GM12878 (cell line): ENCODE measurements at places on chromosomes 3 and 15. TPM values are rescaled to one million over a fixed set of nuclear protein-coding genes. Genes with fewer than 3 reads are reported as not detected.

GRCh38 chr15:101533371-101534140 lies 44.0 kb upstream of the PCSK6 start:
- DNase-seq = no peak

DNA sequence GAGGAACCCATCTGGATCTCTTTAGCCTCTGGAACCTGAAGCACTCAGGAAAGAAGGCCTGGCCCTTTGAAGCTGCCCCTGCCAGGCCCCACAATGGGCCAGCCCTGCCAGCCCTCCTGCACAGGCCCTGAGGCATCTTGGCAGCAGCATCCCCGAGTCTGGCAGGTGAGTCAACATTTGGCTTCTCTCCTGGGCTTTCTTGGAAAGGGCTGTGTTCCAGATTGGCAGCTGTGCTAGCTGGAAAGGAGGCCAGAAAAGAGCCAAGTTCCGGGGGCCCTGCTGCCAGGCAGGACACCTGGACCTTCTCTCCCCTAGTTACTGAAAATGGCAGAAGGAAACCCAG lies 187.2 kb downstream of the SHQ1 start:
- DNase-seq = no peak

Gene RTP3
- total RNA-seq = not detected in 2 replicates

Gene SLC28A1
- not detected in 2 replicates for total RNA-seq

DNA sequence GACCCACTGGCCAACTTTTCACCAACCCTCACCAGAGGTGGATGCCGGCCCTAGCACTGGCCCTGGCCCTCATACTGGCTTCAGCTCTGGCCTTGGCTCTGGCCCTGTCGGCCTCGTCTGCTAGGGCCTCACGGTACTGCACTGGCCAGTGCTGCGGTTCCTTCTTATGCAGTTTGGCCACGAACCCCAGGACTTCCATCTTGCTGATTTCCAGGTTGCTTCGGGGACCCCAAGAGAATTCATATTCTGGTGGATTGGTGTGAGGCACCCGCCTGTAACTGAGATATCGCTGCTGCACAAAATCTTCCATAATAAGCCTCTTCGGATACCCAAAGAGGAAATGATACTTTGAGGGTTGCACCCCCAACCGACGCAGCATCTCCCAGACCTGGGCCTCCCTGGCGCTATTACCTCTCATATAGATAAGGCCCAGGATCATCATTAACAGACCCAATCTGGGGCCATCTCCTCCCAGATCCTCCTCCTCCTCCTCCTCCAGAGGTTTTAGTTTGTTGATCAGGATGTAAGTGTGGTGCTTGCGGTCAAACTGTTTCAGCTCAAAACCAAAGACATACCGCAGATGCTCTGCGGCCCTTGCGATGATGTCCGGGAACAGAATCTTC lies 883 bp downstream of the MAGEF1 start:
- peak; percentile 25 for DNase-seq

GRCh38 chr15:87209891-87210689 lies 1046.4 kb downstream of the NTRK3 start:
- DNase-seq = no peak

Gene TM6SF1
- 1.1 and 1.2 TPM in 2 replicates for total RNA-seq

Gene SPATA12
- 0.29 and 0.38 TPM in 2 replicates for total RNA-seq

- no peak for DNase-seq
Observed at GRCh38 chr15:22949074-22949547, 31.1 kb downstream of the CYFIP1 start.

DNA sequence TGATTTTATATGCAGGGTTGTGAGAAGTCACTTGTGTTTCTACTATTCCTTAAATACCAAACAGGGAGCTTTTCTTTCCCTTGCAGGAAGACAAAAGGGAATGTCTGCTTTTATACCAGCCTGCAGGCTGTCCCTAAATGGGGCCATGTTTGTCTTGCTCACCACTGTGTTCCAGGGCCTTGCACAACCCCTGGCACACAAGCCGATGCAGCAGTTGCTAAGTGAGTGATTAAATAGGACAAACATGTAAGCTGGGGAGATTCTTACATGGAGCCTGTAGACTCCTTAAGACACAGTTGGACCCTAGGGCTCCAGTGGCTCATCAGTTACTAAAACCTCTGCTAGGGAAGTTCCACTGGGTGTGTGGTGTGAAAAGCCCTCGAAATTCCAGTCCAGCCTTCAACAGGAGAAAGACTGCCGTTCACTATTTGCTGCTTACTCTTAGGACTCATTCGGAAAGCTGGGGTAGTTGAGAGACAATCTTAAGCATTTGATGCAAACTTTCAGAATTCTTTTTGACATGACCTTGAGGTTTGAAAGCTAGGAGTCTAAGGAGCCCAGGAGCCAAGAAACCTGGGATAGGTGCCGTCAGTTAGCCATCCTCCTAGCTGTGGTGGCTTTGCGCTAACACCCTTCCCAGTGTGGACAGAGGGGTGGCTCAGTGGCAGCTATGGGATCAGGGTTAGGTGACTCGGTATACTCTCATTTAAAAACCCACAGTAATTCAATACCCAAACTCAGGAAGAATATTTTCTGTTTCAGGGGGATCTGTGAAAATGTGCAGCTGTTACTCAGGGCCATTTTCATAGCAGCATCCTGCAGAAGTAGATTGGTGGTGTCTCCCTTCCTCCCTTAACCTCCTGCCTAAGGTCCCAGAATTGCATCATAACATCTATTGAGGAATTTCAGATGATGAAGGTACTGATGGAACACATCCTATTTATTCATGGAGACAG lies 39.1 kb downstream of the SYNM start:
- no peak for DNase-seq

Gene SERINC4
- total RNA-seq = 0.13 and 0.15 TPM in 2 replicates

- DNase-seq = no peak
Observed at GRCh38 chr15:31845791-31846190, 184.5 kb upstream of the CHRNA7 start.

GRCh38 chr3:123053107-123053506 lies 13.7 kb upstream of the PDIA5 start:
- no peak for DNase-seq

DNA sequence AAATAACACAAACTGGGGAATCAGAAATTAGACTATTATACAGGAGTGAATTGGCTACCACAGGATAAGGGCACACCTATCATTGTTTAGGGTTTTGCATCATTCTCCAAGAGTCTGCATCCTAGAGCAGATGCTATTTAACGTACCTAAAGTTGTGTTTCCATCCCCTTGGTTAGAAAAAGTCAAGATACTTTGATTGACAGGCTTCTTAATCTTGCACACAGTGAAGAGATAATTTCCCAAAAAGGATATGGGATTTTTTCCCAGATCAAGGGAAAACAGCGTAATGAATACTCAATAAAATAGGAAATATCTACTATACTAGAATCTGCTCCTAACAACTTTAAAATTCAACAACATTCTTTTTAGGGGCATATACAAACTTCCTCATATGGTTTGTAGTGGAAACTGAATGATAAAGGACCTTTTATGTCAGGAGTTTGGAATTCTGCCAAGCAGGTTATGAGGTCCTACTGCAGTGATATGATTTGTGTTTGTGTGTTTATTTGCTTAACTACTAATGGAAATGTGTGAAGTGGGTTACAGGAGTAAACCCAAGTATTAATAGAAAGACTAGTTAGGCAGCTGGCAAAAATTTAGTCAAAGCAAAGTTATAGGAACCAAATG lies 124.1 kb upstream of the MME start:
- no peak for DNase-seq

DNA sequence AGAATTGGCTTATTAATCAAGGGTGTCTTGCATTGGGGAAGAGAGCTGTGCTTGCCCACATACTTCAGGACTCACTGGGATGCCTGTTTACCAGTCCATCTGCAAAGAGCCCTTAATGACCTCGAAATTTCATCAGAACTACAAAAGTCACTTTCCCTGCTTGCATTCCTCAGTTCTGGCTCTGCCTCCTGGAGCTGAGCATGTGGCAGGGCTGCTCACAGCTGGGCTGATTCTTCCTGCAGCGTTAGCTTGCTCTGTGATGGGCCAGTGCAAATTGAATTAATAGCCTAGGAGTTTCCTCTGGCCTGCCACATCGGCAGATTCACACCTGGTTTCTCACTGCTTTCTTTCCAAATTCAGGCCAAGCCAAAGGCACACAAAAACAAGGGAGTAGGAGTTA lies 108.9 kb downstream of the DUT start:
- DNase-seq = no peak

Gene LINGO1
- 0.64 TPM in 1 of 2 replicates, not detected in the other for total RNA-seq

DNA sequence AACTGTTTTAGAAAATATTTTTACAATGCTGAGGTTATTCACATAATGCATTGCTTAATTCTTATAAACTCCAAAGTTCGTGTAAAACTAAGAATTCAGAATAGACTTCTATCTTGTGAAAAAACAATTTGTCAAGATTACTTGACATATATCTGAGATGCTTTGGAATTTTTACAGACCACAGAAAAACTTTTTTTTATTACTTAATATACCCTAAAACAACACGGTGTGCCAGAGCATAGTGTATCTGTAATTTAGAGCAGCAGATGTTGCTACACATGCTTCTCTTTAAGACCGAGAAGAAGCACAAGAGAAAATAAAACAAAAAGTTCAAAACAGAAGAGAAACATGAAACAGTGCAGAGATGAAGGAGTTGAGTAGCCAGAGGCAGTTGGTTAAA lies 26.4 kb downstream of the ASB7 start:
- no peak for DNase-seq

Gene RBPMS2
- total RNA-seq = 0.31 and 0.66 TPM in 2 replicates

DNA sequence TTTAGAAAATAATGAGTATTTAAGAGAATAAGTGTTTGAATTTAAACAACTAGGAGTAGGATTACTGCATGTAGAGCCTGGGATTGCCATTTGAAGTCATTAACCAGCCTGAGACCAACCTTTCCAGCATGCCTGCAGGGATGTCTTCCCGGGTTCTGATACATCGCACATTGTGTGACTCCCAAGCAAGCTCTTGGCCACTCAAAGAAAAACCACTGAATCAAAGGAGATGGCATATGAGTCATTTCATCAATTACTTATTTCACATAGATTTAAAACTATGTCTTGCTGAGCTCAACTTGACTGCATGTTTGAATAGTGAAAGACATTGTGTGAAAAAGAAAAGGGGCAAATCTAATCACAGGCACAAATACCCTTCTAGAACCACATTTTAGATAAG lies 15.0 kb upstream of the THBS1 start:
- no peak for DNase-seq

GRCh38 chr3:161560008-161560637 lies 63.5 kb downstream of the OTOL1 start:
- no peak for DNase-seq

- DNase-seq = no peak
Observed at GRCh38 chr3:56911363-56911762, 109.6 kb upstream of the ARHGEF3 start.

- no peak for DNase-seq
Observed at GRCh38 chr15:39506146-39506545, 74.7 kb upstream of the THBS1 start.

Gene GOLGA6L7
- not detected in 2 replicates for total RNA-seq

Gene CCR5
- 1.2 TPM in 2 replicates for total RNA-seq

DNA sequence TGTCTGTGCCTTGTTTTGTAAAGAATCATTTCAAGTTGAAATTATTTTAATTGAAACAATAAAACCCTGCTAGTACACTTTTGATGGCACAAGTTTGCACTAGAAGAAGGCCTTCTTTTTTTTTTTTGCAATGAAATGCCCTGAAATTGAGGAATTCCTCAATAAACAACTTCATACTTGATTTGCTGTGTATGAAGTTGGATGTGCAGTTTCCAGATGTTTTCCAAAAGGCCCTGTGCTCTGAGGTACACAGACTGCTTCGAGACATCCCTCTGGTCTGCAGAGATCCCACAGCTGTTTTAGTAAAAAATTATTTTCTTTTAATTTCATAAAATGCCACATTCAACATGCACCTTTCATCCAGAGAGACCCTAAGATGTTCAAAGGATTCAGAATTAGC lies 48.9 kb downstream of the HES1 start:
- no peak for DNase-seq

- DNase-seq = no peak
Observed at GRCh38 chr15:82855286-82856100, 46.1 kb downstream of the WHAMM start.

Gene PLSCR5
- total RNA-seq = not detected in 2 replicates

GRCh38 chr15:68789091-68789490 lies 31.6 kb downstream of the ANP32A start:
- no peak for DNase-seq

Gene MYL3
- total RNA-seq = not detected in 2 replicates

- no peak for DNase-seq
Observed at GRCh38 chr15:39092354-39092753, 488.5 kb upstream of the THBS1 start.

Gene SYNPR
- not detected in 2 replicates for total RNA-seq

- no peak for DNase-seq
Observed at GRCh38 chr15:72136170-72137051, 18.2 kb downstream of the SENP8 start.

Gene TNFSF10
- total RNA-seq = 2.9 and 3.8 TPM in 2 replicates

- DNase-seq = no peak
Observed at GRCh38 chr15:58566029-58566428, 134.2 kb downstream of the LIPC start.
